ENCODE measurements at places on chromosomes 1 and 21.
A peak's percentile ranks its signal among the peaks of the same experiment; 100 is the strongest.

DNA sequence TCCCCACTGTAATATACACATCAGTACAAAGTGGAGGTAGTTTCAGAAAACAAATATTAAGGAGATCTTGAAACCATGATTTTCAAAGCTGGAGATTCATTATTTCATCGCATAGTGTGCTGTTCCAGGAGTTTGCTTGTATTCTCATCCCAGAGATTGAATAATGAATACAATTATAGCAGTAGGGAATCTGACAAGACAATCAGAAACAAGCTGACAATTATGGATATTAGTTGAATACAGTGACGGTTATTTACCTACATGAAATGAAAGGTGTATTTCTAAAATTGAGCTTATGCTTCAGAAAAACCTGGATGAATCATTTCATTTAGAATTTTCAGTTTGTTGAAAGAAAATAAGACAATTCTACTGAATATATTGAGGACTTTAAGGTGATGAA, 2119.0 kb downstream of the MRPL39 start:
- DNase-seq, result no peak

GRCh38 chr1:88891318-88891950, at the start of gene GTF2B:
Gene GTF2B (minus strand): TSS chr1:88891567. CDS start chr1:88891499, 68 bp downstream.
- DNase-seq, result peak; percentile 98

DNA sequence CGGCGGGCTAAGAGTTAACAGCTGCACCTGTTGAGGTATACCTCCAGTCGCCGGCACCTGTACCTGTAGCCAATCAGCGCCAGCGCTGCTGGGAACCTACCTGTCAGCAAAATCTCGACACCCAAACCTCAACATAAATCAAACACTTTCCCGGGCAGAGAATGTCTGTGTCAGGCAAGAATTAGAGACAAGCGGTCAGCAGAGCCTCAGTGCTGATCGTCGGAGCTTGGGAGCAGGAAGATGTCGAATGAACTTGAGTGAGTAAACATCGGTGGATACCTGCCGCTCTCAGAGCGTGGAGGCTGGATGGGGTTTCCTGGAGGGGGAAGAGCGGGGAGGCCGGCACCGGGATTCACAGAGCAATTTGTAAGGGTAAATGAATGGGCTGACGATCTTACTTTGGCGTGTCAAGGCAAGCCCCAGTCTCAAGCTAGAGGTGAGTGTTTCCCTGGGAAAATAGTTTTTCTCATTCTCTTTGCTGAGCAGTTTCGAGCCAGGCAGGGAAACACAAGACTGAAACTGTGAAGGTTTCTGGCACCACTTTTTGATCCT, at the start of gene GRHL3:
GRHL3 (plus strand) TSS at position 46 of the 552 bp plus-strand sequence; CDS start at position 241, 195 bp downstream.
- no peak for DNase-seq

DNA sequence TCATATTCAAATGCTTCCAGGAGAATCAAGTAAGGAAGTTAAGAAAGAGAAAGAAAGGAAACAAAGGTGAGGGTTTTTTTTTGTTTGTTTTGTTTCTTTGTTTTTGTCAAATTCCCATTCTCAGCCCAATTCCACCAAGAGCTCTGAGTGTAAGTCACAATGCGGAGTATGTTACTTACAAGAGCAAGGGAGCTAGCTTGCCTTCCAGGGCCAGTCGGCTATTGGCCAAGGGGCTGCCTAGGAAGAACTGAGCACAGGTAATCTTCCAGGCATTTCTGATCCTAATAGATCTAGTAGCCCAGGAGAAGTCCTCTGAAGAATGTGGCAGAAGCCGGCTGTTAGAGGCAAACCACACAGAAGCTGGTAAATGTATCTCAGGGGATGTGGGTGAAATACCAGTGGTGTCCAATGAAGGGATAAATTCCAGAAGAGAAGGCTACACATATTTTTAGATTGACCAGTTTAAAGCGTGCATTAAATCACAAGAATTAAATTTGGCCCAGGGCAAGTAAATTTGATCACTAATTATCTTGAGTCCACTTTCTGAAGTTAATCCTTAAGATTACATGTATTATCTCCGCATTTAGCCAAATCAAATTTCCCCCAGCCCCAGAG, 239.6 kb upstream of the ADAMTS5 start:
- no peak for DNase-seq

GRCh38 chr1:36352125-36352909, 28.9 kb upstream of the EVA1B start:
- no peak for DNase-seq

- DNase-seq, result no peak
Observed at GRCh38 chr1:86825319-86825718, 88.6 kb downstream of the SELENOF start.

- DNase-seq, result peak; percentile 4
Observed at GRCh38 chr1:83931658-83932253, 67.2 kb downstream of the TTLL7 start.

DNA sequence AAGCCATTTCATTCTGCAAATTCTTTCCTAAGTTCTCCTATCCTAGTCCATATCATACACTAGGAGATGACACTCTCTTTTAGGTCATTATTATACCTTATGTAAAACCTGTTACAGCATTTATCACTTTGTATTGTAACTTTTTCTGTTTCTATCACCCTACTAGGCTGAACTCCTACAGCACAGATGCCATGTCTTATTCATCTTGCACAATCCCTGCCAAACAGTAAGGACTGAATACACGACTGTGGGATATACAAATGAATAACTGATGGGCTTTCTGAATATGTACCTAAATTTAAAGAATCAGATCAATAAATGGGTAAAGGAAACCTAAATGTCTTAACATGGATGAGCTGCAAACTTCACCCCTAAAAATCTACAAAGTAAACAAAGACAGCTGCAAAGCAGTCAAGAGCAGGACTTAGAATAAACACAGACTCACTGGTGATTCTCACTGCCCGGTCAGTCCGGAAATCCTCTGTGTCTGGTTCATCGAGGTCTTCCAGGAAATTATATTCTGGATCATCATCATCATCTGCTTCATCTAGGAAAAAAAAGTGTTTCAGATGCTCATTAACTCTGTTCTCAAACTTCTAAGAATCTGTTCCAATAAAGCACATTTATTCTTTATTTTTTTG, 62.3 kb downstream of the GON4L start:
- no peak for DNase-seq

GRCh38 chr1:180360333-180361075, 130.4 kb downstream of the LHX4 start:
- no peak for DNase-seq

GRCh38 chr1:10687251-10687651, 109.2 kb downstream of the CASZ1 start:
- no peak for DNase-seq

- DNase-seq, result no peak
Observed at GRCh38 chr1:178947677-178947981, 76.8 kb upstream of the ANGPTL1 start.

DNA sequence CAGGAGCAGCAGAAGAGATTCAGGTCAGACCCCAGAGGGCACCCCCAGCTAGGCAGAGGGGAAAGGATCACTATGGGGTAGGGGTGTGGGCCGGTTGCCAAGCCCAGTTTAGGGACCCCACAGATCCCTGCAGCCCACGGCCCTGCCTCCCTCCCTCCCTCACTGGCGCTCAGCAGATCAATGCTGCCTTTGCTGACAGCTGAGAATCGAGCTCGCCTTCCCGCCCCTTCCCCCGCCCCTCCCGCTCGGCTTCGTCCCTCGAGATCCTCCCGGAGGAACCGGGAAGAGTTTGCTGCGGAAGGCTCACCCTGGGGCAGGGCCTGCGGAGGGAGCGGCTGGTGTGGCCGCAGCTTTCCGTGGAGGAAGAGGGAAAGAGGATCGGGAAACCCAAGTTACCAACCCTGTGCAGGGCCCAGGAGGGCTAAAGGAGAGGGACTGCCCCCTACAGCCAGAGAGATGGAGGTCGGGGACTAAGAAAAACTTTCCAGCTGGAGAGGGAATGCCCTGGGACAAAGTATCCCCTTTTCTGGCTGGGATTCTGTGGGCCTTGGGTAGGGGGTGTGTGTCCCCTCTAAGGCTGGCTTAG, 1.1 kb upstream of the KCNQ4 start:
- DNase-seq, result no peak

DNA sequence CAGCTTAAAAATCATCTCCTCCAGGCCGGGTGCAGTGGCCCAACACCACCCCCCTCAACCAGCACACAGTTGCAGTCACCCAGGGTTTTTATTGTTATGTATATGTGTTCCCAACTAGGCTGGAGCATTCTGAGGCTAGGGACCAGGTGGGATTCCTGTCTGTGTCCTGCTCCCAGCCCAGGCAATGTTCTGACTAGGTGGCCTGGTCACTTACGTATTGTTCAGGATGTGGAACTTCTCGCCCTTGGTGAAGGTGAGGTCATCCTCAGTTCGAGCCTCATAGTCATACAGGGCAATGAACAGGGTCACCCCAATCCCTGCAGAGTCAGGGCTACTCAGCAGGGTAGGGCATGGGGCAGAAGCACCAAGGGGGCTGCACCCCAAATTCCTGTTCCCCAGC, 12.2 kb downstream of the FGR start:
- DNase-seq, result no peak

- no peak for DNase-seq
Observed at GRCh38 chr1:30908316-30908695, 252 bp downstream of the SDC3 start.

- DNase-seq, result no peak
Observed at GRCh38 chr1:206855859-206856258, 9.6 kb upstream of the IL20 start.

DNA sequence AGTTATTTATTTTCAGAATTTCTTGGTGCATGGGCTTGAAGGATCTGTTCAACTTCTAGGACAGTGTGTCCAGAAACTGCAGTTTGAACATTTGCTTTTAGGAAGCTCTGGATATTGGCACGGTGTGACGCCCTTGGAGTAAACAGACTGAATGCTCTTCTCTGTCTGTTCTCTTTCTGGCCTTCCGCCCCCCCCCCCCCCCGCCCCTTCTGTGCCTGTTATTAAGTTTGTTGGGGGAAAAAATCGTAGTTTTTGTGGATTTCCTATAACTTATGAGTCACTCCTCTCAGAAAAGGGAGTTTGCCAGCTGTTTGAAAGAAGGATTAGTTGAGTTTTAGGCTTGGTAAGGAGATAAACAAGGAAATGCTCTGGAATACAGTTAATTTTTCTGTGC, 1.2 kb downstream of the KCTD3 start:
- no peak for DNase-seq

DNA sequence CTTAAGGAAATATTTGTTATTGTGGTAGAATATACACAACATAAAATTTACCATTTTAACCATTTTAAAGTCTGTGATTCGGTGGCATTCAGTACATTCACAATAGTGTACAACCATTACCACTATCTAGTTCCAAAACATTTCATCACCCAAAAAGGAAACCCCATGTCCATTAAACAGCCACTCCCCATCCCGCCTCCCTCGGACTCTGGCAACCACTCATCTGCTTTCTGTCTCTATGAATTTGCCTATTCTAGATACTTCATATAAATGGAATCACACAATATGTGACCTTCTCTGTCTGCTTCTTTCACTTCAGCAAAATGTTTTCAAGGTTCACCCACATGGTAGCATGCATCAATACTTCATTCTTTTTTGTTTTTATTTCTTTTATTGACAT, 51.3 kb downstream of the PTP4A2 start:
- DNase-seq, result no peak

DNA sequence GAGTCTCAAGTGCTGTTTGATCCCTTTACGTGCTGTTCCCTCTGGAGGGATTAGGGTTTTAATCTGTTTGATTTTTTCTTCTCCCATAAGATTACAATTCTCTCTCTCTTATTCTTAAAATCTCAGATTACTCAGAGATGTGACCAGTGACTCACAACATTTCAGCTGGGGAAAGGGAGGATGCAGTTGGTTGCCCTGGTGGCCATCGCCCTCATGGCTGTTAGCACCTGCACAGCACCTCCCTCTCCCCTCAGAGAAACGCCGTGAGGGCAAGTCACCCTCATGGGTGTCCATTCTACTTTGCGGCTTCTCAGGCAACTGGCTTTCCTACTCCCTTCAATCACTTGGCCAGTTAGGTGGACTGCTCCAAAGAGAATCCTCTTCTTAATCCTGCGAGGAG, 42.4 kb upstream of the KCNA3 start:
- no peak for DNase-seq

- no peak for DNase-seq
Observed at GRCh38 chr1:230185076-230186001, 118.3 kb downstream of the GALNT2 start.

- no peak for DNase-seq
Observed at GRCh38 chr1:160143695-160144094, 7.7 kb upstream of the ATP1A4 start.

DNA sequence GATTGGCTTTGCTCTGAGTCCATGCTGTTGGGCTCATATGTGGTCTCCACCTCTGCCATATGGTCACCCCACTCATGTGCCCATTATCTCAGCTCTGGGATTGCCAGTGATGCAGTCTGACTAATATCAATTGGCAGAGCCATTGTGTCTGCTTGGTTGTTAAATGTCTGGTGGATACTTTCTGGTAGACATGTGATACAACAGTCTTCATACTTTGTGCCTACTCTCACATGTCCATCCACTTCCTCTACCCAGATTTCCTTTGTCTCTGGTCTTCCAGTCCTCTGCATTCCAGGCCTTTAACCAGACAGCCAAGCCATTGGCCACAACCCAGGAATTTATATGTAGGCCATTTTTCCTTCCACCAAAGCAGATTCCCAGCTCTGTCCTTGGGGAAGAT, 30.8 kb upstream of the DIPK1A start:
- DNase-seq, result no peak

DNA sequence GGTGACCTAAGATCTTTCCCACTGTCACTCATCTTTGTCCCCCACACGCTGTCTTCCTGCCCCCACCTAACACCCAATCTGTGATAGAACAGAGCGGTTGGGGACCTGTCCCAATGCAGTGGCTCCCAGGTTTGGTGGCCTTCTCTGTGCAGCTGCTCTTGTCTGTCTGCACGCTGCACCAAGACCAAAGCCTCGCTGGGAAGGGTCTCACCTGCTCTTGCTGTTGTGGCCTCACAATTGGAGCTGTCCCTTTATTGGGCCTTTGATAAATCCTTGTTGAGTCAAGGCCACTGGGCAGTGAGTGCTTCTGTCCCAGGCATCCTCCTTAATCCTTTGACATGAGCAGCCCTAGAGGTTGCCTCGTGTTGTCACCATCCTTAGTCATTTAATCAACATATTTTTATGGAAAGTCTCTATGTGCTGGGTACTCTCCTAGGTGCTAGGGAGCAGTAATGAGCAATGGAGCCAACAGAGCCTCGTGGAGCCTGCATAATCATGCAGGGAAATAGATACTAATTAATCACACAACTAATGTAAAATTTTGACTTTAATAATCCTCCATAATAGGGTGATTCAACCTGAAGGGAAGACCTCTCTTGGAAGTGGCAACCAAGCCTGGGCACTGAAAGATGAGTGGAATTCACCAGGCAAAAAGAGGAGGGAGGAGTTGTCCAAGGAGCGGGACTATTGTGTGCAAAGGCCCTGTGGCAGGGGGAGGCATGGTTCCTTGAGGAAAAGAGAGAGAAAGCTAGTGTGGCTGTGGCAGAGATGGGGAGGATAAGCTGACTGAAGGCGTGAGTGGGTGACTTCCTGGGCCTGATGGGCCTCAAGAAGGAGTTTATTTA, 57.6 kb downstream of the MAN1C1 start:
- DNase-seq, result no peak

- DNase-seq, result no peak
Observed at GRCh38 chr1:81850031-81850430, 49.3 kb downstream of the ADGRL2 start.

GRCh38 chr1:220250681-220251080, 21.6 kb downstream of the RAB3GAP2 start:
- DNase-seq, result no peak
